ENCODE measurements at places on chromosomes 6 and 20. TPM values are rescaled to one million over a fixed set of nuclear protein-coding genes. Genes with fewer than 3 reads are reported as not detected.

- H3K4me1 ChIP-seq, result peaks cover 41% of the 10 kb centered on the region
- H3K27me3 ChIP-seq, result no peaks in the 10 kb centered on the region
- no peak for DNase-seq
- H3K36me3 ChIP-seq, result no peaks in the 10 kb centered on the region
- H3K4me3 ChIP-seq, result no peak overlapping the region
- peak overlapping the region; percentile 75 for H3K27ac ChIP-seq
Observed at GRCh38 chr6:32086661-32087573, 22.2 kb downstream of the TNXB start.

DNA sequence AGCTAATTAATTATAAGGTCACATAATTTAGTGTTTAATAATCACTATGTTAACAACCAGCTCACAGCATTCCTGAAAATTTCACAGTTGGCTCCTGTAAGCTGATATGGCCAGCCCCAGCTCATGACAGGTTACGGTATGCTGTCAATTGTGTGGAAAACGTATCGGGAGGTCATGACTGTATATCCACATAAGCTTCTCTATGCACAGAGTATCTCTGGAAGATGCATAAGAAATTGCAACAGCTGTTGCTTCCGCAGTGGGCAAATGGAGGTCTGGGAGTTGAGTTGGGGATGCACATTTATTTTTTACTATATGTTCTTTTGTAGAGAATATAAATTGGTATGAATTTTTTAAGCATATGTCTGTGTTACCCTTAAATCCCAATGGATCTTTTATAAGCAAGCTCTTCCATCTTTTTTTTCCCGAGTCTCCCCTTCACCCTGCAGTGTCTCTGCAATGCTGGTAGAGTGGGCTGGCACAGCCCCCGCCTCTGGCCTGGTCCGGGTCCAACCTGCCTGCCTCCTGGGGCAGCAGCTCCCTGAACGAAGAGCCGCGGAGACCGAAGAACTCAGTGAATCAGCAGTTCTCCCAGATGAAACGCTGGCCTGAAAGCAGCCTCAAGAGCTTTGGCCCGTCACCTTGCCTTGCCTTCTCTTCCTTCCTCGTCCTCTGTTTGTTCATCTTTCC, 139.9 kb upstream of the CDYL start:
- H3K4me3 ChIP-seq, result no peak overlapping the region
- no peak overlapping the region for H3K27ac ChIP-seq
- no peaks in the 10 kb centered on the region for H3K36me3 ChIP-seq
- no peaks in the 10 kb centered on the region for H3K4me1 ChIP-seq
- H3K27me3 ChIP-seq, result no peaks in the 10 kb centered on the region

GRCh38 chr6:68046302-68046701, 588.8 kb upstream of the ADGRB3 start:
- H3K4me1 ChIP-seq, result no peaks in the 10 kb centered on the region
- H3K27me3 ChIP-seq, result no peaks in the 10 kb centered on the region

- no peak for DNase-seq
- H3K27ac ChIP-seq, result no peak overlapping the region
- H3K36me3 ChIP-seq, result no peaks in the 10 kb centered on the region
- H3K4me3 ChIP-seq, result no peak overlapping the region
Observed at GRCh38 chr20:31896049-31896448, 25.6 kb downstream of the TTLL9 start.

Gene GMPR
- 16.6 TPM for polyA plus RNA-seq

DNA sequence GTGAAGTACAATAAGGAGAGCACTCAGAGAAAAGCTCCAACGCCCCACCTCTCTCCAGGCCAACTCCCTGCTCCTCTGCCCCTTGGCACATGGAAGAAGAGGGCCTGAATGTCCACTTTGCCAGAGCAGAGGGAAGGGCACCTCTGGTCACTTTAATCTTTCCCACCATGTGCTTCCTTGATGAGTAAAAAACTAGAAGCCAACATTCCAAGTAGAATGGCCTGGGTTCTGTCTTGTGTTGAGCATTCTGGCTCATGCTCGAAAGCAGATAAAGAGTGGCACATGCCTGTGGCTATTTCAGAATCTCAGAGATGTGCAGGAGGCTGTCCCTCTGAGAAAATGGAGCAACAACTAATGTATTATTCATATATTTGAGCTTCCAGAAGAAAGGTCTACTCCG, 177.4 kb upstream of the PLN start:
- no peak for DNase-seq
- no peaks in the 10 kb centered on the region for H3K27me3 ChIP-seq
- H3K27ac ChIP-seq, result no peak overlapping the region
- no peaks in the 10 kb centered on the region for H3K36me3 ChIP-seq
- H3K4me1 ChIP-seq, result no peaks in the 10 kb centered on the region

Gene FOXS1
- polyA plus RNA-seq, result 1.1 TPM

DNA sequence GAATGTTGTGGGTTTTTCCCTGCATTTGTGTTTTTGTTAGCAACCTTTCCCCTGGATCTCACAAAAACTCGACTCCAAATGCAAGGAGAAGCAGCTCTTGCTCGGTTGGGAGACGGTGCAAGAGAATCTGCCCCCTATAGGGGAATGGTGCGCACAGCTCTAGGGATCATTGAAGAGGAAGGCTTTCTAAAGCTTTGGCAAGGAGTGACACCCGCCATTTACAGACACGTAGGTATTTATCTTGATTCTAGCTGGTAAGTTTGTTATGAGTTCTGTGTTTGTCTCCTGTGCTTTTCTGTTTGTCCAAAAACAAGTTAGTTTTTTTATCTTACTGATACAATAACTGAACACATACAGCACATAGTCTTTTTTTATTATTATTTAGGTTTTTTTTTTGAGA, 3.0 kb downstream of the SLC25A27 start:
- no peak overlapping the region for H3K27ac ChIP-seq
- DNase-seq, result peak; percentile 12
- H3K36me3 ChIP-seq, result no peaks in the 10 kb centered on the region
- H3K4me3 ChIP-seq, result no peak overlapping the region

GRCh38 chr6:127182501-127182900, 64.0 kb downstream of the RSPO3 start:
- DNase-seq, result no peak
- no peak overlapping the region for H3K4me3 ChIP-seq
- no peak overlapping the region for H3K27ac ChIP-seq
- no peaks in the 10 kb centered on the region for H3K36me3 ChIP-seq
- H3K4me1 ChIP-seq, result no peaks in the 10 kb centered on the region
- H3K27me3 ChIP-seq, result no peaks in the 10 kb centered on the region

Gene SLC22A16
- not detected for polyA plus RNA-seq

DNA sequence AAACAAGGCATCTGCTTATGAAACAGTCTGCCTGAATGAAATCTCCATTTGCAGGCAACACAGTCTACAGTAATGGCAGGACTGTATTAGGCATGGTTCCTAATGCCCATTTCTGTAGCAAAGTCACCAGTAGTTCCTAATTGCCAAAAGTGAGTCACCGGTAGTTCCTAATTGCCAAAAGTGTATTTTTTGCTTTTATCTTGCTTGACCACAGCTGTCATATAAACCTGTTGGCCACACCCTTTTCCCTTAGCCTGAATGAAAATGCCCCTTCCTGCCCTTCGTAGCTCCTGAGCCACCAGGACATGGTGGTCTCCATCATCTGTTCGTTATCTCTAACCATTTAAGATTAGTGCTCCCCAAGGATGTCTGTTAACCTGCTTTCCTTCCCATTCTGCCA, 34.5 kb downstream of the MTHFD1L start:
- no peak overlapping the region for H3K4me3 ChIP-seq
- DNase-seq, result no peak
- no peaks in the 10 kb centered on the region for H3K27me3 ChIP-seq
- no peaks in the 10 kb centered on the region for H3K36me3 ChIP-seq
- H3K27ac ChIP-seq, result no peak overlapping the region

DNA sequence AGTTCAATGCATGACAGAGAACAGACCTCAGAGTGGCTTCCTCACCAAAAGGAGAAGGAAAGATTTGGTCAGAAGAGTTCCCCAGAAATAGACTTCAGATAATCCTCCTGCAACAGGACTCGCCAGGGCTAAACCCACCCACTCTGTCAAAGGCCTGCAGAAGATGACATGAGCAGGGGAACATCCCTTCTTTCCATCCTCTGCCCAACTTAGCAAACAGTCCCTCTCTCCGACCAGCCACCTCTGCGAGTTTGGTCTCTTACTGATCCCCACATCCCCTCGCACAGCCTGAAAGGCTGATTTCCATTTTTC, 7.5 kb downstream of the NFATC2 start:
- no peaks in the 10 kb centered on the region for H3K36me3 ChIP-seq
- no peaks in the 10 kb centered on the region for H3K27me3 ChIP-seq
- H3K4me3 ChIP-seq, result no peak overlapping the region

DNA sequence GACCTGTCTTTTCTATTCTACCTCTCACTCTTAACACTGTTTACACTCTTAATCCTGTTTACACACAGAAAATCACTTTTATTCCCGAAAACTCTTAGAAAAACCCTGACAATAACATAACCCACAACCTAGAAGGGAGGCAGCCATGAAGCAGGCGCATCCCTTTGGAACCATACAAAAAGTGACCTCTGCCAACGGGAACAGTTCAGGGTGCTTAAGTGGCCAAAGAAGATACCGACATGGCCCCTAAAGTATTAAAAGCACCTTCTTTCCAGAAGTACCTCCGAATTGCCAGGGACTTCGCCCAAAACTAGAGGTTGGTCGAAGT, 490 bp downstream of the MMUT start:
- peak overlapping the region; percentile 68 for H3K4me3 ChIP-seq
- no peaks in the 10 kb centered on the region for H3K27me3 ChIP-seq
- H3K4me1 ChIP-seq, result no peaks in the 10 kb centered on the region
- H3K36me3 ChIP-seq, result no peaks in the 10 kb centered on the region
- H3K27ac ChIP-seq, result peak overlapping the region; percentile 95

Gene SLC4A11
- polyA plus RNA-seq, result 1.3 TPM

- H3K36me3 ChIP-seq, result no peaks in the 10 kb centered on the region
- no peak for DNase-seq
- H3K27me3 ChIP-seq, result no peaks in the 10 kb centered on the region
- H3K4me1 ChIP-seq, result no peaks in the 10 kb centered on the region
- no peak overlapping the region for H3K27ac ChIP-seq
Observed at GRCh38 chr20:10985536-10985935, 311.7 kb upstream of the JAG1 start.

DNA sequence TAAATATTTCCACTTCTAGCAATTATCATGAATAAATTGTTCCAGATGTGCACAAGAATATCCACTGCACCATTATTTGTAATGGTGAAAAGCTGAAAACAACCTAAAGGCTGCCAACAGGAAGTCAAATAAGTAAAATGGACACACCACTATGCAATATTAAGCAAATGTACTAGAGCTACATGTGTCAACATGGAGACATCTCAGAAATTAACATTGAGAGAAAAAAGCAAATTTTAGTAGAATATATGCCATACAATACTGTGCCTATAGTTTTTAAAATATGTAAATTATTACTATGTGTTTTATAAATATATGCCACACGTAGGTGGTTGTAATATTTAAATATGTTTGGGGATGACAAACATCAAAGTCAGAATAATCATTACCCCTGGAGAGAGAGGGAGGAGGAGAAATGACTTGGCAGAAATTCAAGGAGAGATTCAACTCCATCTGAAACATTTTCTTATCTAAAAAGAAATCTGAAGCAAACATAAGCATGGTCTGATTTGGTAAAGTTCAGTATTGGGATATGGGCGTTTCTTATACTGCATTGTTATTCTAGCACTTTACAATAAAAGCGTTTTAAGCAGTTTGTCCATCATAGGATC, 475.5 kb downstream of the QKI start:
- no peaks in the 10 kb centered on the region for H3K27me3 ChIP-seq
- no peaks in the 10 kb centered on the region for H3K36me3 ChIP-seq
- DNase-seq, result no peak
- no peak overlapping the region for H3K4me3 ChIP-seq
- H3K4me1 ChIP-seq, result no peaks in the 10 kb centered on the region

DNA sequence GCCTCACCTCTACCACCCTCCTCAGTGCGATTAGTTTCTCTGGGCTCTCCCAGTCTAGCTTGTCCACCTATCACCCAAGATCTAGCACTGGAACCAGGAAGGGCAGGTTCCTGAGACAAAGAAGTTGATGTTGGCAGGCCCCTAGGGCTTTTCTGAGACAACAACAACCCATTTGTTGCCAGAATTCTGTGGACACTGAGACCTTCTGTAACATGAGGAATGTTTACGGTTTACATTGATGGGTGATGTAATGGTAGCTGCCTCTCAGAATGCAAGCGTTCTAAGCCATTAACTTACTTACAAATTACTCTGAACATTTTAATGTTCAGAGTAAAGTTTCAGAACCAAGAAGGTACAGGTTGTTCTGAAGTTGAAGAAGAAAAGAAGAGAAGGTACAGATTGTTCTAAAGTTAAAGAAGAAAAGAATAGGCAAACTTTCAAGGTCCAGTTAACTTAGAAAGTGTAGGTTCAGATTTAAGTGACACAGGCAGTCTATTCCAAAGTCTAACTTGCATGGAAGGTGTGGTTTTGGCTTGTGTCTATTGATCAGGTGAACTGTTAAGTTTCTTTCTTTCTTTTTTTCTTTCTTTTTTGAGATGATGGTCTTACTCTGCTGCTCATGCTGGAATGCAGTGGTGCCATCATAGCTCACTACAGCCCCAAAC, 3.7 kb upstream of the MED23 start:
- no peaks in the 10 kb centered on the region for H3K36me3 ChIP-seq
- peaks cover 3% of the 10 kb centered on the region for H3K4me1 ChIP-seq
- H3K27me3 ChIP-seq, result no peaks in the 10 kb centered on the region
- no peak for DNase-seq

GRCh38 chr6:159977255-159977903, 8.5 kb downstream of the IGF2R start:
- no peaks in the 10 kb centered on the region for H3K36me3 ChIP-seq
- DNase-seq, result no peak
- no peak overlapping the region for H3K4me3 ChIP-seq
- no peaks in the 10 kb centered on the region for H3K27me3 ChIP-seq
- no peak overlapping the region for H3K27ac ChIP-seq
- peaks cover 63% of the 10 kb centered on the region for H3K4me1 ChIP-seq

Gene MYBL2
- polyA plus RNA-seq, result 19.4 TPM

GRCh38 chr20:63099456-63100173, 92.9 kb upstream of the BHLHE23 start:
- no peak for DNase-seq
- peaks cover 34% of the 10 kb centered on the region for H3K27me3 ChIP-seq
- H3K4me1 ChIP-seq, result no peaks in the 10 kb centered on the region

Gene C20orf141
- 0.68 TPM for polyA plus RNA-seq

Gene PGC
- 67.4 TPM for polyA plus RNA-seq

DNA sequence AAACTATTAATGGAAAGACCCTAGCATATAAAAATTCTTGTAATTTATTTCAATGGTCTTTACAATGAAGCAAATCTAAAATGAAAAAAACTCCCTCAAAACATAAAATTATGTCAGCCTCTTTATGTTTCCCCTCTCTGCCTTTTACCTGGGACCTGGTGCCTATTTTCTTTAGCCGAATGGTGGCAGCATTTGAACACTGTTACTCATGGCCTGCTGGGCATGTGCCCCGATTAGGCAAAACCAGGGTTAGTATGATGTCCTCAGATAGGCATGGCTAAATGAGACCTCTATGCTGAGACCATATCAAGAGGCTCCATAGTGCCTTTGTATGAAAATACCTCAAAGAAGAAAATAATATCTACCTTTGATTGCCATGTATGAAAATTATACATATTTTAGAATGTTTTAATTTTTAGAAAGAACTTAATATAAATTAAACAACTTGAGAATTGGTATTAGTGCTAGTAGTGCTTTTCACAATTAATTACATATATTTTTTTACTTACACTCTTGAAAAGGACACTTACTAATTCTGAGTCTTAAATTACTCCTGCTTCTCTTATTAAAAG, 22.5 kb upstream of the C6orf58 start:
- no peak overlapping the region for H3K4me3 ChIP-seq
- H3K27me3 ChIP-seq, result no peaks in the 10 kb centered on the region
- H3K36me3 ChIP-seq, result no peaks in the 10 kb centered on the region

GRCh38 chr6:36514554-36515456, 32.5 kb downstream of the STK38 start:
- H3K4me1 ChIP-seq, result no peaks in the 10 kb centered on the region
- no peak overlapping the region for H3K4me3 ChIP-seq
- H3K27ac ChIP-seq, result peak overlapping the region; percentile 41
- DNase-seq, result peak; percentile 50
- H3K36me3 ChIP-seq, result no peaks in the 10 kb centered on the region

Gene FILIP1
- polyA plus RNA-seq, result 5.7 TPM

Data from hepatocyte (in vitro differentiated cells).